ENCODE measurements at places on chromosomes 11 and 22. TPM values are rescaled to one million over a fixed set of nuclear protein-coding genes. Genes with fewer than 3 reads are reported as not detected.

Gene GLYATL1
- total RNA-seq, result 0.58 TPM

Gene OR8D4
- 0.04 TPM for total RNA-seq

DNA sequence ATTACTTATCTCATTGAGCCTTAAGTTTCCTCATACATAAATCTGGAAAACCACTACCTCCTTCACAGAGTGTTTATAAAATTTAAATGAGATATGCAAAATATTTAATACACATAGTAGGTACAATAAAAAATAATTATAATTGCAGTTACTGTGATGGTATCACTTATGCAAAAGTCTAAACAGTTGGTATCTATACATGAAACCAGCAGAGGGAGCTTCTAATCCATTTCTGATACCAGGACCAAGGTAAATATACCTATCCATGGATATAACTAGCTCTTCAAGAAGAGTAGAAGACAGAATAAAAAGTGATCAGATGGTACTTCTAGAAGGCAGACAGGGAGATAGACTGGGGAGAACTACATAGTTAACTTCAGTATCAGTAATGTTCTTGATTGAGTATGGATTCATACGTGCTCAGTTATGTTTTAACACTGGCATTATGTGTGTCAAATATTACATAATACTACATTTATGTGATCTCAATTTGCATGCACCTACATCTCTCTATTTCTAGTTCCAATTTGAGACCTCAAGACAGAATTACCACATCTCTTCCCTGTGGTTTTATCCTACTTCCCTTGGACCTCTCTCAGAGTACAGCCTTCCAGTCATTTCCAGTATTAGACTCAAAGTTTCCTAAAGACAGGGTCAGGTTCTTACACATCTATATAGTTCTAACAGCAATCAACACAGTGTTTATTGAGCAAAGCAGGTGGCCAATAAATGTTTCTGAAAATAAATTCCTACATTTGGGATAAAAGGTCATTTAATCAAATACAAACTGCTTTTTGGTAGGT, 13.7 kb upstream of the TSG101 start:
- H3K4me1 ChIP-seq, result no peaks in the 10 kb centered on the region
- no peaks in the 10 kb centered on the region for H3K27me3 ChIP-seq
- no peak overlapping the region for H3K4me3 ChIP-seq
- peak; percentile 5 for DNase-seq
- no peak overlapping the region for H3K27ac ChIP-seq

DNA sequence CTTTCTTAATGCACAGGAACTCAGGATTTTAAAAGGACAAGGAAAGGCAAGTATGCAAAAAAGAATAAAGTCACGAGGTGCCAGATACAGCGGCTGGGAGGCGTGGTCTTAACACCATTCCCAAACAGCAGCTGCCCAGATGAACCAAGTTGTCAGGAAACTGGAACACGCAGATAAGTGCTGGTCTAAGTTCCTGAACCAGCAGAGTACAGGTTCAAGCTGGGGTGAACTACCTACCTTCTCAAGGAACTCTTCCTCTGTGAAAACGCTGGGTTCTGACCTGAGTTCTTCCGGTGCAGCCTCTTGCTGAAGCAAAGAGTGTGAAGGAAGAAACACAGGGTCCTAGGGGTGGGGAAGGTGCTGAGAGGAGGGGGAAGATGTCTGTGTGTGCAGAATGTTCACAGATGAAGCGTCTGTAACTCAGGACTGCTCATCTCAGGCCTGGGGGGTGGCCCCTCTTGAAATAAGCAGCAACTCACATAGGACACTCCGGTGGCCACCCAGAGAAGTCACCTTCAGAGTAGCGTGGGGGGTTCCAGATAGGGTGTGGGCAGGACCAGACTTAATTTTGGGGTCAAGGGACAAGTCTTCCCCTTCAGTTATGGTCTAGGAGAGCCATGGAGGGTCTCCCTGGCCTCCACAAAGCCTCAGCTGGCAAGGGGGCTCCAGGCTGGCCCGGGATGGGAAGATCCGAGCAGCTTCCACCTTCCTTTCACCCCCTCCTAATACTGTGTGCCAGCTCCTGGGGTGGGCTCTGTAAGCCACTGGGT, 3.2 kb downstream of the TPST2 start:
- peaks cover 3% of the 10 kb centered on the region for H3K36me3 ChIP-seq
- H3K4me3 ChIP-seq, result no peak overlapping the region
- no peak overlapping the region for H3K27ac ChIP-seq

DNA sequence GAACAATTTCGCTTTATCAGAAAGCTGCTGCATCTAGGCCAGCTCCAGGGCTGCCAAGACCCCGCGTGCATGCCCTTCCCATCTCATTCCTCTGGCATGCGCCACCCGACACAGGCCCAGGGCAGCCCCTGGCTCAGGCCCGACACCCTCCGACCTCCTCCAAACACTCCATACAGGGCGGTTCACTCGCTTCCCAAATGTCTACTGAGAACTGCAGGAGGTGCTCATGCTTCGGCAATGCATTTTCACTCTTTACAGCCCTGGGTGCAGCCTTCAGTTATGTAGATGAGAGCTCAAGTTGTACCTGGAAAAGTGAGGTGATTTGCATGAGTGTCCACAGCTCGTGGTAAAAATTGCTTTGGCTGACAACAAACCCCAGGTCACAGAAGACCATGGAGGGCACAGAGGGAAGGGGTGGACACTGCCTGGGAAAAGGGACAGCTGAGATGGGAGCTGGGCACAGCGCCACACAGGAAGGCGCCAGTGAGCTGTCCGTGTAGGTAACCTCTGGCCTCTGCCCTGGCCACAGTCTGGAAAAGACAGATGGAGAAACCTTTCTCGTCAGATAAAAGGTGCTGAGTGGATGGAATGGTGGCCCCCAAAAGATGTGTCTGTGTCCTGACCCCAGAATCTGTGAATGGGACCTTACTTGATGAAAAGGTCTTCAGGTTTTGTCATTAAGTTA, 1351.9 kb downstream of the BRD1 start:
- H3K27ac ChIP-seq, result no peak overlapping the region
- no peaks in the 10 kb centered on the region for H3K36me3 ChIP-seq
- no peak overlapping the region for H3K4me3 ChIP-seq
- no peak for DNase-seq
- H3K4me1 ChIP-seq, result no peaks in the 10 kb centered on the region
- H3K27me3 ChIP-seq, result peaks cover 2% of the 10 kb centered on the region
